GM23338 (cell line): ENCODE measurements at places on chromosomes 7 and 10.

DNA sequence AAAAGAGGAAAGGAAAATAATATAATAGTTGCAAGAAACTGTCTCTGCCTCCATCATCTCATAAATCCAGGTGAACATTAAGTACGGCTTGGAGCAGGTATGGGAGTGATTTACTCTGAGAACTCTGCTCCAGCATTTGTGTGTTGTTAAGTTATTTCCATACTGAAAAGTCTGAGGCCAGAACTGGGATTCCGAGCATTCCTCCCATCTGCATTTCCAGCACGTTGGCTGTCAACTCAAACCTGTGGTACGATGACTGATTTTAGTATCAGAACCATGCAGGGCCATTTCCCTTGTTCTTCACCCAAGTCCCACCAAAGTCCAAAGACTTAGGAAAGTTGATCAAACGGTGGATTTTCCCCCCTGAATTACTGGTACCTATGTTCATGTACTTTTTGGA is 104.9 kb downstream of the CREB5 start:
- DNase-seq = peak; percentile 66

- no peak for DNase-seq
These were observed 49.3 kb downstream of the STK32C start for GRCh38 chr10:132258423-132258822.

GRCh38 chr7:64638822-64639221 is 27.1 kb upstream of the ZNF107 start:
- no peak for DNase-seq

DNA sequence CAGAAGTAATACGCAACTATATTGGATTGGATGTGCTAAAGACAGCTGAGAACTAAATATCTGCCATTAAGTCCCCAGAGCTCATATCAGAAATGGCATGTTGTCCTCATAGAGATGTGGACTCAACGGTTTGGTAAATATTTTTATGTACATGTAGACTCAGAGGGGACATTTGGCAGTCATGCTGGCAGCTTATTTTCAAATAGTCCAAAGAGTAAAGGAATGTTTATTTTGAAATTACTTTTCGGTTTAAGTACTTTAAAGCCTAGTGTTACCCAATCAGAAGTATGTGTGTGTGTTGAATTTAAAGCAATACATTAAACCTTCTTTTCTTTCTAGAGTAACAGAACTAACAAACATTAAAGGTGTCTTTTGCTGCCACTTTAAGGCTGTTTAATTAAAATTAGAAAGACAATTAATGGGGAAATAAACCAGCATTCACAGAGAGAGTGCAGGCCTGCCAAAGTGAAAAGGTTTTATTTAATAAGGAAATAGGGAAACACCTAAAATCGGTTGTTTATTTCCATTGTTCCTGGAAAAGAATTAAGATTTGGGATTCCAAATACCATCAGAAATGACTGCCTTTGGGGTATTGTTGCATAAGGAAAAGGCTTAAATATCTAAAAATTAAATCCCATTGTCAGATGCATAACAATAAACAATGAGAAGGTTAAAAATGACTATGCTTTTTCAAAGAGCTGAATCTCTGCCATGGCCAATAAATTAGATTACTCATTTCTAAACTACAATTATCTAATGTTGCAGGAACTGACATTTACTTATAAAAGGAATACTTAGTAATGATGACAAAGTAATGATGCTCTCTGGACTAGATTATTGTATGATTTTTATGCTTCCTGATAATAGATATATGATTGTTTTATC is 113.4 kb upstream of the AHR start:
- DNase-seq = no peak

DNA sequence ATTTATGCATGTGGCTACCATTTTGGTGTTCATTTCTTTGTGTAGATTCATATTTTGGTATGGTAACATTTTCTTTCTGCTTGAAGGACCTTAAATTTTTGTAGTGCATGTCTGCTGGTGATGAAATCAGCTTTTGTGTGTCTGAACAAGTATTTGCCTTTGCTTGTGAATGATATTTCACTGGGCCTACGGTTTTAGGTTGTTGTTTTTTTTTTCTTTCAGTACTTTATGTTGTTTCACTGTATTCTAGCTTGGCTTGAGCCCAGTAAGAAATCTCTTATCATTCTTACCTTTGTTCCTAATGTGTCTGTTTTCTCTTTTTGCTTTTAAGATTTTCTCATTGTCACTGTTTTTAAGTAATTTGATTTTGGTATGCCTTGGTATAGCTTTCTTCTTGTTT is 31.9 kb downstream of the SAMD8 start:
- DNase-seq = no peak

DNA sequence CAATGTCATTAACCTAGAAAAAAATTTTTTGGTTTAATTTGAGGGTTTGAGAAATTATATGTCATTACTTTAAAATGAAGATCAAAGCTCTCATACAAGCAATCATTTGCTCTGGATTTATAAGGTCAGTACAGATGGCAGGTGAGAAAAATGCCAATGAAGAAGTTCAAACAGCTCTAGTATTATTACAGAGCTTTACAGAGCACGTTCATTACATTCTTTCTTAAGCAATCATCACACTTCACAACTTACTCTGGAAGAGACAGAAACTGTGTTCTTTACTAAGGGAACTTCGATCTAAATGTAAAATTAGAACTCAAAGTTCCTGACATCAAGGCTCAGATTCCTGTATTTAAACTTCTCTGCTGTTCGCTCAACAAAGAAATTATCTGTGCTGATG is 153.4 kb downstream of the ATE1 start:
- DNase-seq = no peak

- DNase-seq = peak; percentile 72
These were observed 354.8 kb downstream of the CXCL12 start for GRCh38 chr10:44030132-44030531.

DNA sequence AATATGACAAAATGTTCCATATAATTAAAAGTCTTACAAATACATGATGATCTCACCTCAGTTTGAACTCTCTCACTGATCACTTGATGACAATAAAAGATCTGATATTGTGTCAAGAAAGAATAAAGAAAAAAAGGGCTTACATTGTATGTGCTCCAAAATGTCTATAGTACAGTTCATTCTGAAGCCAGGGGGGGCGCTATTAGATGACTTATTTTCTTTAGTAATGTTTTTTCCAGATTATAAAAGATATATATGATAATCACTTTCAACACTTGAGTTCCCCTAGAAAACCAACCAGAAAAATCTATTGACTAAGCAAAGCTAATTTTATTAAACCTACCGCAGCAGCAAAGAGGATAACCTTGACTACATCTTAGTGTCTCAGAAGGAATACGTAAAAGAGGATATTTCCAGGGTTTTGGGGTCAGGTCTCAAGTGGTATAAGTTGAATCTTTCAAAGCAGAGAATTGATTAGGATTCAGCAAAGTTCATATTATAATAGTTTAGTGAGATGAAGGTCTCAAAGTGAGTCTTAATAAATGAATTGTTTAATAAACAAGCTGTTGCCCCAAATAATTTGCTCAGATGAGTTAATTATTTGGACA is 55.8 kb downstream of the PTN start:
- DNase-seq = peak; percentile 64
